ENCODE measurements at places on chromosomes 6 and 20.

DNA sequence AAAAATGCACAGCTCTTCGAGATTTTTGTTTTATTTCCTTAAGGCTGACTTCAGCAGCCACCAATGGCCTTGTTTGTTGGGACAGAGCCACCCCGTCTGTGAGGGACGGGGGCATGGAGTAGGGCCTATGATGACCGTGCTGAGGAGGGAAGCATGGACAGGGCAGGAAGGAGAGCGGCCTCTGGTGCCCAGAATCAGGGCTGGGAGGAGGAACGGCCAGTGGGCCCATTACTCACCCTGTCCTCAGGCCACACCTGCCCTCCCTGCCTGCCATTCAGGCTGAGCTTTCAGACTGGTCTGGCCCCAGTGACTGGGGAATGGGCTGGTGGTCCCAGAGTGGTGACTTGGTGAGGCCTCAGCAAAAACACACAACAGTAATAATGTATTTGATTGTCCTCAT lies 104.4 kb downstream of the SMOC2 start:
- no peak for DNase-seq

DNA sequence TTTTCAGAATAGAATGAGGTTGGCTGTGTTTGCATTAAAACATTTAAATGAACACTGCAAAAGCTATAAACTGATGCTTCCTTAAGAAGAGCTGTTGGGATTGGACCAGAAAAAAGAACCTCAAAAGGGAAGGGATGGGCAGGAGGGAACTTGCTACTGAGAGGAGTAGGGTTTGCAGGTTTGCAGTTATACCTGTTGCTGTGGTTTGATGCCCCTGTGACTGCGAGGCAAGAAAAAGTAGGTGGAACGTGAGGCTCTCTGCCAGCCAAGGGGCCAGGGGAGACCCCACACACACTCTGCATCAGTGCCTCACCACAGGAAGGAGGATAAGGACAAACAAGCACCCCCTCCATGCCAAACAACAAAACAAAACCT lies 197.2 kb downstream of the BCAS1 start:
- no peak for DNase-seq

GRCh38 chr20:60695226-60696000 lies 556.6 kb upstream of the CDH4 start:
- DNase-seq, result no peak

DNA sequence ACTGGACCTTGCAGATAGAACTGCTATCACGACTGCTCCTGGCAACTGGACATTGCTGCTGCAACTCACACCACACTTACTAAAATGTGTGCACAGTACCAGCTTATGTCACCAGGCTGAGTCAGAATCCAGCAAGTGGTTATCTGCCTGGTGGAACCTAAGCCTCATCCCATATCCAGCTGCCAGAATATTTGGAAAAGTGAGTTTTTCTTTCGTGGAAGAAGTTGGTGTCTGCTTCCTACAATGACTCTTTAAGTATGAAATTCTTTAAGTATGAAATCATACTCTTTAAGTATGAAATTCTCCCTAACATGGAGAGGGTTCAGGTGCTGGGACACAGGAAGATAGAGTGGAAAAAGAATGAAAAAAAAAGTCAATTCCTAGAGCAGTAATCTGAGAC lies 16.4 kb upstream of the POLR1H start:
- no peak for DNase-seq

DNA sequence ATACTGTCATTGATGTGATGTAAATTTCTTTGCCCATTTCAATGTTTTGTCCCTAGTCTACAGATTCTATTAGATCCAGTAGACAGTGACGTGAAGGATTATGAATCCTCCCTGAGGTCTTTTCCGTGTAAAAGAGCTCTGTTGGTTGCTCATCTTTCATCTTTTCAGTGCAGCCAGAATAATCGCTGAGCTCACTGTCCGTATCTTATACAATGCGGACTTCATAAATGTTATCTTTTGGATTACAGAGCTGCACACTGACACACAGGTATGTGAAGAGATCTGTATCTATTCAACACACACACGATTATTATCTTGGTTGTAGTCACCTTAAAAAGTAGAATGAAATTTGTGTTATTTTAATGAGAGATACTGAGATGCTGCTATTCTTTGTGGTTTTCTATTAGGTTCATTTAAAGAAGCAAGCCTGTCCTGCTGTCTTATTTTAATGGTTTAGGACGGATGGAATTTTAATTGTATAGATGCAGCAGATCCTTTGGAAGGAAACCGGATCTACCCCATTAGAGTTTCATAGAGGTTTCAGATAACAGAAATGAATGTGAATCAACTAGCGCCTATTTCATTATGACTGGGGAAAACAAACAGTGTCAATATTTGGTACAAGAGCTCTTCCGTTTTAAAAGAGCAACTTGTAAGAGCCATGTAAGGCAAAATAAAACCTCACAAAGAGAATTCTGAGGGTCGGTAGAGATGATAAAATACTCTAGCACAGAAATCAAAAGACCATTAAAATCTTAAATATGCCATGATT lies 79.4 kb downstream of the BMP6 start:
- DNase-seq, result peak; percentile 63

DNA sequence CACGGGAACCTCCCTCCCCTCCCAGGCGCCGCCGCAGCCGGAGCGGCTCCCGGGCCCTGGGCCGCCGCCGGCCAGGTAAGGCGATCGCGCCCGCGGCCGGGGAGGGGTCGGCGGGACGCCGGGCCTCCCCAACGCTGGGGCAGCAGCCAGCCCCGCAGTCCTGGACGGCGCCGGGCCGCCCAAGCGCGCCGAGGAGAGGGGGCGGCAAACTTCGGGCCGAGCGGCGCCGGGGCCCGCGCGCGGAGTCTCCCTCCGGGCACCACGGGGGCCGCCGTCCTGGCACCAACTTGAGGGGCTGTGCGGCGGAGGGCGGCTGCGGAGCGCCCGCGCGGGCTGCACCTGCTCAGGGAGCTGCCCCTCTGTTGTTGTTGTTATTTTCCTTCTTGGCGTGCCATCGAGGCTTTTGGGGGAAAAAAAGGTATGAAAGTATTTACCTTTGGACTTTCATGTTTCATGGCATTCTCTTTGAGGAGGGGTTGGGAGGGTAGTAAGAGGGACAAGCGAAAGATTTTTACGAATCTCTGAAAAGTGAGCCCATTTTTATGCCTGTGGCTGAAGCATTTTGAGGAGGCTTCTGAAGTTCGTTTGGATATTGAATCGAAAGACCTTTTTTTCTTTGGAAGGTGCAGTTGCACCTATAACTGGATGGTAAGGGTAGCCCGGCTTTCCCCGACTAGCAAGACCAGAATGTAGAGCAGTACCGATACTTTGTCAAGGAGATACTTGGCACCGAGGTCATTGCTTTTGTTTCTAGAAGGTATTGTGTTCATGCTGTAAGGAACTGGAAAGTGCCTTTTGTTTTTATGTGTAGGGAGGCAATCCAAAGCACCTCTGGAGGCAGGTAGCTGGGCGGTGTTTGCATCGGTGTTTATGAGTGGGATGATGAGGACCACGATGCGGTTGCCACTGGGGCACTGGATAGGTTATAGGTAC lies at the start of gene RNF182:
TSS of gene RNF182 (plus strand) at position 4 of the 933 bp plus-strand sequence. CDS start 52,168 bp downstream, outside the sequence.
- peak; percentile 79 for DNase-seq

All from NCI-H69 (cell line).